ENCODE measurements at places on chromosomes 13 and 19.

- DNase-seq: no peak
Observed at GRCh38 chr13:109541081-109541480, 245.3 kb downstream of the IRS2 start.

GRCh38 chr13:42114278-42114677 is 65.8 kb downstream of the DGKH start:
- DNase-seq: no peak

DNA sequence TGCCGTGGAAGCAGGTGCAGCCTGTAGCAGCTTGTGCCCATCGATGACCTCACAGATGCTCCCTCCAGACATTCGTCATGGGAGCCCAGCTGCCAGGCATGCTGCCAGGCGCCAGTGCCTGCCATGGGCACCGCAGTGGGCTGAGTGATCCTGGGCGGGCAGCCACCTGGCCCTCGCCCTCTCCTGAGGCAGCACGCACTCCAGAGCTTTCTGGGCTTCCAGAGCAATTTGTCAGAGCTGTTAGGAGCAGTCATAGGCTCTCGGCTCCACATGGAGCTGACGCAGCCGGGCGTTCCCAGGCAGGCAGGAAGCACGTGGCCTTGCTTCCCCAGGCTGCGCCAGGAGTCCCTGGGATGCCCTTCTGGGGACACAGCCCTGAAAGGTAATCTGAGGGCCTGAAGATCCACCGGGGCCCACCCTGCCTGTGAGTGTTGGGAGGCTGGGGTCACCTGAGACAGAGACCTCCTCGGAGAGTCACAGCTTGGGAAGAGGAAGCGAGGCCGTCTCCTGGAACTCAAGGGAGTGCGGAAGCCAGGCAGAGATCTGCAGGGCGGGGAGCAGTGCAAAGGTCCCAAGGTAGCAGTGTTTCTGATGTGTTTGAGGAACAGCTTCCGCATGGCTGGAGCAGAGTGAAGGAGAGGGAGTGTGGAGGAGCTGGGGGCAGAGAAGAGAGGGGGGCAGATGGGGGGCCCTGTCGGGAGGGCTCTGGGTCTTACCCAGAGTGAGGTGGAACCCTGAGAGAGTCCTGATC is 50.6 kb downstream of the DPF1 start:
- no peak for DNase-seq

- DNase-seq: no peak
Observed at GRCh38 chr13:27794368-27794691, 2.0 kb downstream of the GSX1 start.

GRCh38 chr13:110454227-110454859 is 107.2 kb downstream of the RAB20 start:
- no peak for DNase-seq

DNA sequence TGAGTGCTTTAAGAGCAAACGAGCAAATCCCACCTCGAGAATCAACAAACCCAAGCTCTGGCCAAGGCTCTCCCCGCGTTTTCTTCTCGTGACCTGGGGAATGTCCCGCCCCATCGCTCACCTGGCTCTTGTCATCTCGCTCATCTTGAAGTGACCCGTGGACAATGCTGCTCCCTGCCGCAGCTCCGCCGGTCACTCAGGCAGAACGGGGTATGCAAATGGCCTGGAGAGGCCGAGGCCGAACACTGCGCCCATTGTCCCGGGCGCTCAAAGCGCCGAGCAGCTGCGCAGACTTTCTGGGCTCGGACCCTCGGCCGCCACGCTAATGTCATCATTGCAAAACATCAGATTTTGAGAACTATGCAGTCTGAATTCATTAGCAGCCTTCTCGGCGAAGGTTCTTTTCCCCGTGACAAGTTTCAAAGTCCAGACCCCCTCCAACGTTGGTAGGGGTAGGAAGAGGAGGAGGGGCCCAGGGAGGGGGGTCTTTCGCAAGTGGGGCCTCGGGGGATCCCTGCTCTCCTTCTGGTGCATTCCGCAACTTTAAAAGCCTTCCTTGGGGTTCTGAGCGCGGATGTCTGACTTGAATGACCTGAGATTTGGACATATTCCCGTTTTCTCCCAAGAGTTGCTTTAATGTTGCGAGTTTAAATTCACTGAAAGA is 39.7 kb downstream of the SOX1 start:
- DNase-seq: no peak

DNA sequence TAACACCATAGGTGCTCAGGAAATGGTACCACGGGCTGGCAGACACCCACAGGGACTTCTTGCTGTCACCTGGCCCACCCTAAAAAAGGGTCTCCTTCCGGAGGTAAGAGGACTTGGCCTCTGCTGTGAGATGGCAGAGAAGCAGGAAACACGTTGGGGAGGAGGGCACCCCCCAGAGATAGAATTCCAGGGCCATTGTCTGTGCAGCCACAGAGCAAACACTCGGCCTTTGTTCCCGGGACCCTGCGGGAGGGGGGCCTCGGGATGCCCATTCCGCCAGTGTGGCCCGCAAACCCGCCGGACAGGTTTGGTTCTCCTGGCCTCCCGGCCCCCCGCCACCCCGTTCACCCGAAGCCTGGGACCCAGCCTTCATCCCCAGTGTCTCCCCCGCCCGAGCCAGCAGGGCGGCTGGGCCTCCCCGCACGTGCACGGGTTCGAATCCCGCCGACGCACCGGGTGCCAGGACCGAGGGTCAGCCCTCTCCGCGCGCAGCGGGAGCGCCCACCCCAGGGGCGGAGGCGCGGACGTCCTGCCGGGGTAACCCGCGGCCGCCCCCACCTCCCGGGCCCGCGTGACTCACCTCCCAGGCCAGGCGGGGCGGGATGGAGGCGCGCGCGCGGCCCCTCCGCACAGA is 714 bp downstream of the PLPP2 start:
- DNase-seq: no peak

DNA sequence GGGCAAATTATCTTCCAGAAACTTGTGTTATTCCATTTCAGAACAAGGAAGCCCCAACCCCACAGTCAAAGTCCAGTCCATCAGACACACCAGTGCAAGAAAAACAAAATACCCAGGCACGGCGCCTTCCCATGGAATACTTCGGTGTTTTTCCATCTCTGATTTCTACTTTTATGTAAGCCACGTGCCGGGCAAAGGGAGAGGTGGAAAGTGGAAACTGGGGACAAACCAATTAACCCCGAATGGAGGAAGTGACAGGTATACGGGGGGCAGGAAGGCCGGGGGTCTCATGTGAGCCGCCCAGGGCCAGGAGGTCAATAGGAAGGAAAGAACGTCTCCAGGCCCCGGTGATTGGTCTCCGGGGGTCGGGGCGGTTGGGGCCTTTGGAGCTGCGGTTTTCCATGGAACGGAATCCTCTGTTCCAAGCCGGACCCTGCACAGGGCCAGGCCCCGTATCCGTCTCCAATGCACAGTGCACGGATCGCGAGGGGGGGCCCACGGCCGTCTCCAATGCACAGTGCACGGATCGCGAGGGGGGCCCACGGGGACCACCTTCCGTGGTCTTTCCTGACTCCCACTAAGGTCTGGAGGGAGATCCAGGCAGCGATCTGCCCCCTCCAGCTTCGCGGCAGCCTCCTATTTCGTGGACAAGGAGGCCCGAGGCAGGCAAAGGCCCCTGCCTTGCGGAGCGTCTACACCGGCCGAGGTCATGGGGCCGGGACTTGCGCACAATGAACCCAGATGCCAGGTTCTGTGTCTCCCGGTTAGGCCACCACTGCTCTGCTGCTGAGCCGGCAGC is 79.7 kb downstream of the GADD45B start:
- no peak for DNase-seq

DNA sequence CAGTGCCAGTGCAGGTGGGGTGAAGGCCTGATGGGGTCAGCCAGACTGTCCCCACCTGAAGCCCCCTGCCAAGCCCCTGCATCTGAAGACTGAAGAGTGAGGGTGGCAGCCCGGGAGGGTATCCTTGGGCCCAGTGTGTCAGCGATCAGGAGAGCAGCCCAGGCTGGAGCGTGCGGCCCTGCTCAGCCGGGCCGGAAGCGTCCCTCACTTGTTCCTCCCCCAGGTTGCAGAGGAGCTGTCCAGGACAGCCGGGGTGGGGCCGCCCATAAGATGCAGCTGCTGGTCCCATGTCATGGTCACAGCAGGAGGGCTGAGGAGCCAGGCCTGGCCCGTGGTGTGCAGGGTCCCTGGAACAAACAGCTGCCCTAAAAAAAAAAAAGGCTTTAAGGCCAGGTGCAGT is 55.4 kb downstream of the KDM4B start:
- no peak for DNase-seq

DNA sequence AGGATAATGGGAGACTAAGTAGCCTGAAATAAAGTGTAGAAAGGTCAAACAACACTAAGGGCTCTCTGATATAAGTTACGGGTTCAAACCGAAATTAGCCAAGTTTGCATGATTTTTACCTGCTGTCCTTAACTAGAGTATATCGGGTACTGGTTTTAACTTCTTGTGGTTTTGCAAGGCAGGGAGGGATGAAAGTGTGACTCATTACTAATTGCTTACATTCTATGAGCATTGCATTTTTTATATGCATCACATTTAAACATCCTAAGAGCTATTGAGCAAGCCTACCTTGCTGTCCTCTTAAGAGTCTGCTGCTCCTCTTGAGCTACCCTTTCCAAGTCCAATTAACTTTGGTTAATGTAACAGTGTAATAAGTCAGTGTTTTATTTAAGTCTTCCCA is 415.4 kb downstream of the SLITRK5 start:
- DNase-seq: no peak

GRCh38 chr19:10501971-10502523 is 1.1 kb downstream of the KEAP1 start:
- DNase-seq: peak; percentile 71

- no peak for DNase-seq
Observed at GRCh38 chr13:93116809-93117208, 109.8 kb upstream of the GPC6 start.

- DNase-seq: no peak
Observed at GRCh38 chr19:11364935-11365334, 9.5 kb upstream of the SWSAP1 start.

GRCh38 chr13:101829484-101829883 is 377.0 kb downstream of the ITGBL1 start:
- no peak for DNase-seq

All from activated T-cell treated with anti-CD3 and anti-CD28 coated beads, Interleukin-2, amount 50 U/mL, for 48 hours (primary cell).